ENCODE measurements at places on chromosomes 4 and X. TPM values are rescaled to one million over a fixed set of nuclear protein-coding genes. Genes with fewer than 3 reads are reported as not detected.

LPAR4 gene
- polyA plus RNA-seq = 43.1 TPM

PAGE3 gene
- not detected for polyA plus RNA-seq

NOX1 gene
- polyA plus RNA-seq = 0.22 TPM

MGAT4D gene
- not detected for polyA plus RNA-seq

DNA sequence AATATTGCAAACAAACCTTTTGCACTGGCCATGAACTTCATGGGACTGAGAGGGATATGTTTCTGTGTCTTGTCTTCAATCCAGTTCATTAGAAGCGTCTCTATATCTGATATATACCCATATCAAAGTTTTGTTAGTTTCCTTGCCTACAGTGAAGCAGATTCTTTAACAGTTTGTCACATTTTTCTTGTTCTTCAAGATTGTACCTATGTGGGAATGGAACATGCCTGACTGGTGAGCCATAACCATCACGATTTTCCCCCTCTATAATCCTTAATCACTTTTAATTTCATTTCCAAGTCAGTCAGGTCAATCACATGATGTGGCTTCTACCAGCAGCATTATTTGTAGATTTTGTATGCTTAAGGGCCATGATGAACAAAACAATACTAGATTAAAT is 197.1 kb upstream of the PDE5A start:
- no peak for DNase-seq

DNA sequence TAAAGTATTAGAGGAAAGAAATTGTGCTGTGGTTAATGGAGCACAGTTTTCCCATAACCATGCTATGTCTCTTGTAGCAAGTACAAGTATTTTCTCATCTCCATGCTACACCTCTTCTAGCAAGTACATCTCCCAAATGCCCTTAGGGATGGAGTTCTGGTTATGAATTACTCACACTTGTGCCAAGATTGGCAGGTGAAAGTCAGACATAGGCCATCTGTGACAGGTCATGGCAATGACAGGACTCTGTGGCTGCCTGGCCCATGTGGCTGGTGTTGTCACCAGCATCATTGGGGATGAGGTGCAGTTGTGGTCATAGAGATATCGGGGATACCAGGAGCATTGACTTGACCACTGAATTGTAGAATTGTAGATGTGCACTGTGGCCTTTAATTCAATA is 310.2 kb downstream of the FAT4 start:
- no peak for DNase-seq

- no peak for DNase-seq
Measured at GRCh38 chr4:86506591-86506990, 87.5 kb upstream of the PTPN13 start.

DNA sequence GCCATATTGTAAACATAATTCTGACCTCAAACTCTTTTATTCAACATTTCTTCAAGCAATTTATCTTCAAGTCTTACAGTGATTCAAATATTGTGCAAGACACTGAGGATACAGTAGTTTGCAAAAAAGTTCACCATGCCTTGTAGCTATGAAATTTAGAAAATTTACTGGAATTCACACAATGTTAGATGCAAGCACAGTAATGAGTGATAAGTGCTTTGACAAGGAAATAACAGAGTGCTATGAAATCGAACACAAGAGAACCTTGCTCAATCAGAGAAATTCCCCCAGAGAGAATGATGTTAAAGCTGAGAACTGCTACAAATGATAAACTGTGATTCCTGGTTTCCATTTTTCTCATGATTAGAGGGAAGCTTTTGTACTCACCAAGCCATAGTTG is 952.9 kb downstream of the FAT4 start:
- DNase-seq = no peak

GRCh38 chrX:49042581-49043219 is 457 bp downstream of the TFE3 start:
- DNase-seq = no peak

DNA sequence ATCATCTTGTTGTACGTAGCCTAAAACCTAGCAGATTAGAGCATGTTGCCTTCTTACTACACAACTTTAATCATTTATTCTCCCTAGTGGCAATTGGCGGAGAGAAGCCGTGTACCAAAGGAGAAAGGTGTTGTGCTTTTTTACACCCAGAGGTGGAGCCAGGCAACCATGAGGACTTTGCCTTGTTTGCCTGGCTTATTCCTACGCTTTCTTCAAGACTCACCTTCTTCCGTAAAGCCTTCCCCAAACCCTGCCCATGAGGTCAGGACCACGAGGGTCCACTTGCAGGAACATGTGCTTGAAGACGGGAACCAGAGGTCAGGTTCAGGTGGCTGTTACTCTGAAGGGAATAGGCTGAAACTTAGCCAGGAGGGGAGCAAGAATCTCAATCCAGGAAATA is 290.5 kb downstream of the RAB28 start:
- no peak for DNase-seq

DNA sequence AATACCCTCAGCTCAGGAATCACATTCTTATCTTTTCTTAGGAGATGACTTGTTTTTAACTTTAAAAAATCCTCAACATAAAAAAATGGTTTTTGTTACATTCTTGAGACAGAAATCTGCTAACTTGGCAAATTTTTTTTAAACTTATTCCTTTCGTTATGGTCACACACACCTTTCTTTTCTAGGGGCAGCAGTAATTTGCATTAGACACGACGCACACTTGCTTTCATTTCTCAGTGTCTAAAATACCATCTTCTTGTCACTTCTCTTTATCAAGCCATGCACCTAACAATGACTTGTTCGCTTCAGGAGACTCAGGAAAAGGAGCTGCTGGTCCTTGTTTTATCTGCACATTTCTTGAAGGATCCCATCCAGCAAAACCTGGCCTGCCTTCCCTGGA is 112.6 kb upstream of the TBL1X start:
- no peak for DNase-seq
